ENCODE measurements at places on chromosomes 7 and 10.
A peak's percentile ranks its signal among the peaks of the same experiment; 100 is the strongest.

GRCh38 chr7:30925117-30925516 lies 13.5 kb downstream of the AQP1 start:
- DNase-seq: no peak

GRCh38 chr7:55055479-55055878 lies 36.7 kb downstream of the EGFR start:
- peak; percentile 70 for DNase-seq

GRCh38 chr10:83982812-83983211 lies 156.5 kb upstream of the GHITM start:
- no peak for DNase-seq

GRCh38 chr10:13038391-13038790 lies 36.9 kb upstream of the CCDC3 start:
- DNase-seq: no peak

DNA sequence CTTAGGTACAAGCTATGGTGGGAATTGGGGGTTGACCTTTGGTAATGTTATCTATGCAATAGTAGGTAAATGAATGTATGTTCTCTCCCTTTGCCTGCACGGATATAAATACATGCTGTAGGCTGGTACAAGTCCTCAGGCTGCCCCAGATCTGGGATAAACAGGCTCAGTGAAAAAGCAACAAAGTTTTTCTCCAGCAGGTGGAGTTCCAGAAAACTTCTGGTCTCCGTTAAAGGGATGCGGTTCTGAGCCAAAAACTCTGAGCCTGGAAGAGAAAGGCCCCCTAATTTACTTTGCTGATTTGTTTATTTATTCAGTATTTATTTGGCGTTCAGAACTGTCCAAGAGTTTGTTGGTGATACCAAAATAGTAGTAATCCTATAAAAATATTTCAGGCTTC lies 204.7 kb downstream of the ADRA2A start:
- no peak for DNase-seq

DNA sequence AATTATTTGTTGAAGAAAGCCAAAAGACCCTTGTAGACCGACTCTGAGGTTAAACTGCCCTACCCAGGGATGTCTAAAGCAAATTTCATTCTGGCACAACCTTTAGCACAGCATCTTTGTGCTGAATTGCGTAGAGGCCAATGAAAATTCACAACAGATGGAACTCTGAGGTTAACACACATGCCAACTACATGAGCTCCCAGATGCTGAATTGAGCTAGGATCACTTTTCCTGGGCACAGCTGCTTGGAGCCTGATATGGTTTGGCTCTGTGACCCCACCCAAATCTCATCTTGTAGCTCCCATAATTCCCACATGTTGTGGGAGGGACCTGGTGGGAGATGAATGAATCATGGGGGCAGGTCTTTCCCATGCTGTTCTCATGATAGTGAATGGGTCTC lies 158.0 kb upstream of the PTN start:
- peak; percentile 42 for DNase-seq

GRCh38 chr10:84308021-84308420 lies 20.4 kb upstream of the CCSER2 start:
- no peak for DNase-seq

DNA sequence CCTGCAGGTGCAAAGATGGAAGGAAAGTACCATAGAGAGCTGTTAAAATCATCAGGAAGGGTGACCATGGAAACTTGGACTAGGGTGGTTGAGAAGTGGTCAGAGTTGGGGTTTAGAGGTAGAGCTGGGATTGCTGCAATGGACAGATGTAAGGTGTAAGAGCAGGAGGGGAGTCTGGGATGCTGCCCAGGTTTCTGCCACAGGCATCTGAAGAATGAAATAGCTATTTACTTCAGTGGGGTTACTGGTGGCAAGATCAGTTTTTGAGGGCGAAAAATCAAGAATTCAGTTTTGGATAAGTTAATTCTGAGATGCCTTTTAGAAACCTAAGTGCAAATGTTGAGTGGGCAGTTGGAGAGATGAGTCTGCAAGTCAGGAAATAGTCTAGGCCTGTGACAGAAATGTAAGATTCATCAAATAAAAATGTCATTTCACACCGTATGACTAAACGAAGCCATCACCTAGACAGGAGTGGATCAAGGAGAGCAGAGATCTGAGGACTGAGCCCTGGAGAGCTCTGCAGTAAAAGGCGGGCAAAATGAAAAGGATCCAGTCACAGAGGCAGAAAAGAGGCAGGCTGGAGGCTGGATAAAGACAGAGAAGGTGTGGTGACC lies 22.7 kb upstream of the TOMM7 start:
- DNase-seq: peak; percentile 82

GRCh38 chr7:98518159-98518947 lies 98.7 kb upstream of the NPTX2 start:
- no peak for DNase-seq

GRCh38 chr10:42979721-42980467 lies 97.0 kb upstream of the RET start:
- no peak for DNase-seq

- peak; percentile 55 for DNase-seq
Observed at GRCh38 chr10:133379152-133379800, at the start of gene PAOX. PAOX (plus strand) TSS chr10:133379262; CDS start chr10:133379317, 55 bp downstream.

GRCh38 chr10:72080042-72080975 lies 8.0 kb downstream of the SPOCK2 start:
- no peak for DNase-seq

- DNase-seq: peak; percentile 44
Observed at GRCh38 chr7:77651575-77652162, 44.6 kb upstream of the RSBN1L start.

- peak; percentile 26 for DNase-seq
Observed at GRCh38 chr10:47421057-47421952, 37.2 kb upstream of the ZNF488 start.

DNA sequence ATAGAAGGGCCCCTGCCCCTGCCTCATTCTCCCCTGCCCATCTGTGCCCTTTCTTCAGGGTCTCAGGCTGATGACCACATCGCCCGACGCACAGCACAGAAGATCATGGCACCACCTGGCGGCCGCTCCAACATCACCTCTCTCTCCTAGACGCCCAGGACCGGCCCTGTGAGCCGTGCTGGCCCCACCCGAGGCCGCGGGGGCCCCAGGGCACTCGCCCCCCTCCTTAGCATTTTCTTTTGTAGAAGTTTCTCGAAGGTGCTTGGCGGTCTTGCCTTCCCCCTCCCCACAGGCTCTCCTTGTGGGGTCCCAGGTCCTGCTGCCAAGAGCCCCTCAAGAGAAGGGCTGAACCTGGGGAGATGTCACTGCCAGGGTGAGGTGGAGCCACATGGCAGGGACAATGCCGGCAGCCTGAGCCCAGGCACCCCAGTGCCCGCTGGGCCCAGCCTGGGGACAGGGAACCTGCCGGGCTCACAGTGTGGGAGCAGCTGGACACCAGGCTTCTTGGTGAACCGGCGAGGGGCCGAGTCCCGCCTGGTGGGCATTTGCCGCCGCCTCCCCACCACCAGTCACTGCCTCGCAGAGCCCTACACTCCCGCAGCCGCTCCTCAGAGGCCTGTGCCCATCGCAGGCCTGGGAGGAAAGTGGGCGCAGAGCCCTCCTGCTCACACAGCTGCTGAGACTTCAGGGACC lies 18.2 kb downstream of the DPYSL4 start:
- DNase-seq: no peak
